Melanocyte of skin (primary cell): ENCODE measurements at places on chromosomes 6 and 20. TPM values are rescaled to one million over a fixed set of nuclear protein-coding genes. Genes with fewer than 3 reads are reported as not detected.

Gene C6orf58
- under 0.01 and 0.46 TPM in 2 replicates for total RNA-seq

Gene MANEA
- total RNA-seq = 13.0 and 18.0 TPM in 2 replicates

Gene CLVS2
- not detected in 2 replicates for total RNA-seq

Gene TMC2
- not detected in 2 replicates for total RNA-seq

Gene RSPO3
- 0.67 TPM in 1 of 2 replicates, not detected in the other for total RNA-seq

Gene ADAM33
- under 0.01 TPM in 2 replicates for total RNA-seq

Gene FOXO3
- total RNA-seq = 37.8 and 40.6 TPM in 2 replicates

Gene ENPP1
- total RNA-seq = 13.1 and 48.7 TPM in 2 replicates

Gene CD24
- 0.33 and 0.46 TPM in 2 replicates for total RNA-seq

Gene COL20A1
- 0.15 TPM in 1 of 2 replicates, not detected in the other for total RNA-seq

Gene SLC52A3
- 0.33 and 0.46 TPM in 2 replicates for total RNA-seq

Gene SYNE1
- 28.0 and 34.7 TPM in 2 replicates for total RNA-seq

Gene GSTA1
- total RNA-seq = not detected in 2 replicates

Gene ARMC2
- 1.7 and 2.5 TPM in 2 replicates for total RNA-seq
